Stimulated activated CD8-positive, alpha-beta memory T cell treated with anti-CD3 and anti-CD28 coated beads, Interleukin-7, amount 100 ng/mL, for 4 hours (primary cell): ENCODE measurements at places on chromosomes 3 and 15.

DNA sequence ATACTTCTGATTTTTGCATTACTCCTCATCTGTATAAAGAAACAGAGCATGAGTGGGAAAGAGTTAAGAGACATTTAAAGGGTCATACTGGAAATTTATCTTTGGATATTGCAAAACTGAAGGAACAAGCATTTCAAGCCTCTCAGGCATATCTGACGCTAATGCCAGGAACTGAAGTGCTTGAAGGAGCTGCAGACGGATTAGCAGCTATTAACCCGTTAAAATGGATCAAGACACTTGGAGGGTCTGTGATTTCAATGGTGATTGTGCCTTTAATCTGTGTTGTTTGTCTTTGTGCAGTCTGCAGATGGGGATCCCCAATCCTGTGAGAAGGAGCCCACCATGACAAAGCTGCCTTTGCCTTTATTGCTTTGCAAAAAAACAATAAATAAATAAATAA, 202.5 kb upstream of the UBE3A start:
- DNase-seq = no peak

DNA sequence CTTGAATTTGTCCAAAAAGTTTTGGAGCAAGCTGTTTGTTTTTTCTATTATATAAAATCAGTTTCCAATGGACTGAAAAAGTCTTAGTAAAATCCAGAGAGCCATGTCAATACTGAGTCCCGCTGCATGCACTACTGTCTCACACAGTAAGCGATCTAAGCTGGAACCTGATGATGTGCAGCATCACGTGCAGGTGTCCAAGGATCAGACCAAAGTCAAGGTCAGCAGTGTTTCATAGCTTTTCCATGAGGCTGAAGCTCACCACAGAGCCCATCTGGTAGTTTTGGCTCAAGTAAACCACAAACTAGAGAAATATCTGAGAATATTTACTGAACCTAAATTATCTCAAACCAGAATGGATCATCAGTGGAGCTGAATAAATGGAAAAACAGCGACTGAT, 784.0 kb upstream of the SEMA6D start:
- no peak for DNase-seq

DNA sequence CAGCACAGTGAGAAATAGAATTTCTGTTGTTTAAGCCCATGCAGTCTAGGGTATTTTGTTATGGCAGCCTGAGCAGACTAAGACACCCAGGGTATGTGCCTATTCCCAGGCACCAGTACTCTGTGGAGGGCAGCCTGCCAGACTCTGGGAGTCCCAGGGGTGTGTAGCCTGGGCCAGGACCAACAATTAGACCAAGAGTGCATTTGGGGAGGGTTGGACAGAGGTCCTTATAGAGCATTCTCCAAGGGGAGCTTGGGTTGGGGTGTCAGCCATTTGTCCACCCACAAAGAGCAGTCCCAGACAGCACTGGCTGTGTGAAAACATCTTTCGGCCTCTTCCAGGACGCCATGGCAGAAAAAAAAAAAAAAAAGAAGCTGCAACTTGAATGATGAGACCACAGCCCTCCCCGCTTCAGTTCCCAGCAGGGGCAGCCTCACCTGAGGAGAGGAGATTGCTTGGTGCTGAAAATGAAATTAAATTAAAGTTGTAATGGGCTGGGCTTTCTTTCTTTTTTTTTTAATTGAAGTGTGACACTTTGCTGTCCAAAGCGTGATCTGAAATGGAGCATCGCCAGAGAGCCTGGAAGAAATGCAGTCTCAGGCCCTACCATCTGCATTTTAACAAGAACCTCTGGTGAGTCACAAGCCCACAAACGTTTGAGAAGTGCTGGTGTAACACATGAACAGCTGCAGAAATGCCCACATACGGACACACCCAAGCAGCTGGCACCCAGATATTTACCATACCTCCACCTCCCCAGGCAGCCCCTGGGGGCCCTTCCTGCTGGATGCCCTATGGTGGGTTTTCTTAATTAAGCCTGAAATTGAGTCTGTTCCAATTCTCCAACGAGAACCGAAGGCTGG, 21.3 kb upstream of the CAV3 start:
- DNase-seq = no peak

- no peak for DNase-seq
Measured at GRCh38 chr3:30826531-30826942, 67.9 kb downstream of the GADL1 start.

- DNase-seq = no peak
Measured at GRCh38 chr3:12438318-12438717, 46.0 kb upstream of the TSEN2 start.

- DNase-seq = no peak
Measured at GRCh38 chr15:56205061-56205876, 38.4 kb downstream of the RFX7 start.

DNA sequence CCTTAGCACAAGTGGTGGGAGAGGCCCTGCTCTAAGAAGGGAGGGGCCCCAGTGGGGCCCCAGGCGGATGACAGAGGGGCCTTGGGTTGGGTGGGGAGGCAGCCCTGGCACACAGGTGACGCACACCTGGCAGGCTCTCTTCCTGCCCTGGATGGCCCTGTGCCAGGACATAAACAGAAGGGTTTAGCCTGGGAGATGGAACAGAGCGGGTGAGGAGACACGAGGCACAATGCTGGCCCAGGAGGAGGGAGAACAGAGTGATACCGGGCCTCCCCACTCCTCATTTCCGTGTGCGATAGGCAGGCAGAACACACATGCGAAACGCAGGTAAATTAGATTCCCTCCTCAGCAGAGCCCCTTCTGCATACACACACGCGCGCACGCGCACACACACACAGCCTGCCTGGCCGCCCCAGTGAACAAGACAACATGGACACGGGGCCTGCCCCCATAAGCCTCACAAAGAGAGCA, 39.8 kb downstream of the IDH2 start:
- DNase-seq = no peak

DNA sequence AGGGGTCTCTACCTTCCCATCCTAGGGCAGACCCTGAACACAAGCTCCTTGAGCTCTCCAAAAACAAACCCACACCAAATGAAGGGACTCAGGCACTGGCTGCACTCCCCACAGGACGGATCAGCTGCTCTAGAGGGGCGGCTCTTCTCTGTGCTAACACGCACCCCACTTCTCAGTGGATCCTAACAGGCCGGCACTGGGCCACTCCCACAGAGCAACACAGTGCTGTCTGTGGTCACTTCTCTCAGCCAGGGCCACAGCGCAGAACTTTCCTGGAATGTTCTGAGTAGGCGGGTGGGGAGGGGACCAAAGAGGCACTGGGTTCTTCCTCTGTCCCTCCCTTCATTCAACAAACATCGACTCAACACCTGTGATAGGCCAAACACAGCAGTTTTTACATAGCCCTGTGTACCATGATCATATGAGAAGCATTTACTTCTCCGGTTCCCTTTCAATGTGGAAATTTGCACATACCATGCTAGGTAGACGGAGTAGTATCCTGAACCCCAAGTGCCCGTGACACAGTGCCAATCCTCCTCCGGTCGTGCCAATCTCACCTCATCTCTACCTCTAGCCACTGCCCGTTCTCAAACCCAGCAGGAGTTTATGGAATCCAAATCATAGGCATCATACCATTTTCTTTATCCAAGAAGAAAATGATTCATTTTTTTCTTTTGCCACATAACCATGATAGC, 98.1 kb downstream of the LRIG1 start:
- no peak for DNase-seq

GRCh38 chr3:40504636-40505430, 1.0 kb upstream of the ZNF620 start:
- no peak for DNase-seq

DNA sequence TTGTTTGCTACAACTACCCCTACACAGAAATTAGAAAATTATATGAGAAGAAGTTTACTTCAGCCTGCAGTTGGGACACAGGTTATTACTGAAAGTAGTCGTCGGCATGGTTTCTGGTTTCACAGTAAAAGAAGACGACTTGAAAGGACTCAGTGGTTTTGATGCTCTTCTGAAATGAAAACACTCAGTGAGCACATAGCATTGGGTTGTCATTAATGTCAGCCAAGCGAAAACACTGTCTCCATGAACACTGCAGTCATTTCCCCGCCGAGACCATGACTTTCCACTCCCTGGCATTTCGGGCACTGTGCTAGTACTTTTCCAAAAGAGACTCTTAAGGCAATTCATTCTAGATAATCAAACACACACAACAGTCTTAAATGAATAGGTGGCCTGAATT, 69.2 kb upstream of the ICE2 start:
- DNase-seq = no peak

GRCh38 chr3:112335434-112335781, 2.5 kb downstream of the CD200 start:
- DNase-seq = no peak

DNA sequence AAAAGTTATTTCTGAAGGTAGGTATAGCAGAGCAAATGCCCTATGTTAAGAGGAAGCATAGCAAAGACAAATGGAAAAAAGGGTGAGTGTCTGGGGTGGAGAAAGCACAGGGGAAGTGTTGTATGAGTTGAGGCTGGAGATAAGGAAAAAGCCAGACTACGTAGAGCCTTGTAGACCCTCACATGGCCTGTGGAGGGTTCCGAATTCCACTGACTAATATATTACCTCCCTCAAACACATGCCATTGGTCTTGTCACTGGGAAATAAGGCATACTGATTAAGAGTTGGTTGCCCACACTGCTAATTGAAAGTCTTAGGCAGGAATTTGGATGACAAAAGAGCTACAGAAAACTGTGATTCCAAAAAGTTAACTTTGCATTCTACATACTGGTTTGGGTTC, 65.2 kb downstream of the TRAT1 start:
- DNase-seq = no peak

GRCh38 chr3:161585922-161586321, 89.3 kb downstream of the OTOL1 start:
- no peak for DNase-seq

DNA sequence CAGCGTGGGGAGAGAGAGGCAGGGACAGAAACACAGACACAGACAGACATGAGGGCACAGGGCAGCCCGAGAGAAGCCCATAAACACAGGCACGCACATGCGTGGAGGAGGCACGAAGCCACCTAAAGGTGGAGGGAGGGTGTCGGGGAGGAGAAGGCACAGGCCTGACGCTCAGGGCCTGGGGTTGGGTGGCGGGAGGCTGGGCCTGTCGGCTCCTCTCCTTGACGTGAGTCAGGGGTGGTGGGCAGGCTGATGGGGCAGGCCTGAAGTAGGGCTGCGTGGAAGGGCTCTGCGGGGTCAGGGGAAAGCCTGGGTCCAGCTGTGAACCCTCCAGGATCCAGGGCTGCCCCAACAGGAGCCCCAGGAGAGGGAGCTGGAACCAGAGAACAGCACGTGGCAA, 74.2 kb downstream of the EPHB3 start:
- DNase-seq = no peak

GRCh38 chr15:62742409-62743171, 300.0 kb upstream of the TPM1 start:
- DNase-seq = peak; percentile 8

GRCh38 chr3:71444028-71444860, 139.3 kb downstream of the FOXP1 start:
- peak; percentile 53 for DNase-seq

GRCh38 chr3:138078096-138078495, 37.3 kb downstream of the DZIP1L start:
- no peak for DNase-seq

GRCh38 chr3:30643763-30644462, 37.5 kb downstream of the TGFBR2 start:
- peak; percentile 54 for DNase-seq

- DNase-seq = no peak
Measured at GRCh38 chr3:171996178-171996817, 43.1 kb upstream of the FNDC3B start.

DNA sequence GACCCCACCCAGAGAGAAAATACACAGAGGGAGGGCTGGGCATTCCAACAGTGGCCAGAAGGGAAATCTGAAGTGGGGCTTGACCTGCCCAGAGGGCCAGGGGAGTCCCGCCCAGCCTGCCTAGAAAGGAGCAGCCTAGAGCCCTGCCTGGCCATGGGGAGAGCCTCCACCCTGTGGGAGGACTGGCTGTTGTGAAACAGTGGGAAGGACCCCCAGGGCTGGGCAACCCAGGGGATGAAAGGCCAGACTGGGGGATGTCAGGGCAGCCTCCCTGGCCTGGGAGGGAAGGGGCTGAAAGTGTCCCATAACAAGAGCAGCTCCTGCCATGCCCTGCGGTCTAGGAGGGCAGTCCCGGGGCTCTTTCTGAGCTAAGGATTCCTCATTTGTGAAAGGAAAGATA, 69.0 kb downstream of the SLC12A8 start:
- no peak for DNase-seq

- DNase-seq = no peak
Measured at GRCh38 chr3:194757647-194758061, 72.0 kb downstream of the FAM43A start.

DNA sequence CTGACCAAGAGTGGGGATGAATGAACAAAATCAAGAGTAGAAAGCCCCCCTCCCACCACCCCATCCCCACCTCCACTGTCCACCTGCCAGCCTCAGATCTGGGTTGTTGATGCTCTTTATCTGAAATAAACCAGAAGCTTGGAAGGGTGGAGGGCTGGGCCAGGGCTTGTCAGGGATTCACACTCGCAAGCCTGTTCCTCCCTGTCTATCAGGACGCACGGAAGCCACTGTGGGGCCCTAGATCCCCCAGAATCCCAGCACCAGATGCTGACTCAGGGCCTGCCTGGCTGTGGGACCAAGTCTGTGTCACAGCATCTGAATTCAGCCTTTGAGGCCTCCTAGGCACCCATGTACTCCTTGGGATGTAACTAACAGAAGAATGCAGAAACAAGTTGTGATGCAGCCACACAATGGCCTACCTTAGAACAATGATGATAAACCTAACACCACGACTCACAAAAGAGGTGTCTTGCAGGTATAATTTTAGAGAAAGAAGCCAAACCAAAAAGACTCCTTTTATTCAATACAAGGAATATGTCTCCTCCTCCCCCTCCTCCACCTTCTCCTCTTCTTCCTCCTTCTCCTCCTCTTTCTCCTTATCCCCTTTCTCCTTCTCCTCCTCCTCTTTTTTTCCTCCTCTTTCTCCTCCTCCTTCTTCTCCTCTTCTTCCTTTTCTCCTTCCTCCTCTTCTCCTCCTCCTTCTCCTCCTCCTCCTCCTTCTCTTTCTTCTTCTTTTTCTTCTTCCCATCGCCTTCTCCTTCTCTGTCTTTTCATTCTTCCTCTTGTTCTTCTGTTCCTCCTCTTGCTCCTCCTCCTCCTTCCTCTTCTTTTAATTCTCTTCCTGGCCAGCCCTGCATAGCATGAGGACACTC, 234.7 kb downstream of the PLCL2 start:
- DNase-seq = no peak

DNA sequence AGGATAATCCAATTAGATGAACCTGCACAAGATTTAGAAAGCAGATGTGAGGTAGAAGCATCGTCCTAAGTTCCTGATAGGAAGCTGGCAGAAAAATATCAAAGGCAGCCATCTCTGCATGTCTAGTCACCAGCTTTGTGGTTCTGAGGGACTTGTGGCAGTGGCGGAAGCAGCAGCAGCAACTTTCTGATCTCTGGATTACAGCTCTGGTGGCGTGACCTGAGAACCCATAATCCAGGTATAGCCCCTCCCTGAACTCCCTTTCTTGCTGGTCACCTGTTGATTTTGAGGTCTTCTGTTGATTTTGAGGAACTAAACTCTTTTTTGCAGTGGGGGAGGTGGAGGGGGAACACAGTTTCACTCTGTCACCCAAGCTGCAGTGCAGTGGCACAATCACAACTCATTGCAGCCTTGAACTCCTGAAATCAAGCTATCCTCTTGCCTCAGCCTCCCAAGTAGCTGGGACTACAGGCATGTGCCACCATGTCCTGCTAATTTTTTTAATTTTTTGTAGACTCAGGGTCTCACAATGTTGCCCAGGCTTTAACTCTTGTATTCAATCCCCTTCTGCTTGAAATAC, 7.9 kb downstream of the FSIP1 start:
- DNase-seq = no peak

GRCh38 chr15:39144613-39145499, 436.0 kb upstream of the THBS1 start:
- DNase-seq = no peak

- no peak for DNase-seq
Measured at GRCh38 chr15:48644827-48645557, 517 bp downstream of the FBN1 start.
